ENCODE measurements at places on chromosomes 12 and 14.
A peak's percentile ranks its signal among the peaks of the same experiment; 100 is the strongest.

GRCh38 chr12:49730568-49731101 lies 10.7 kb upstream of the TMBIM6 start:
- DNase-seq = no peak

DNA sequence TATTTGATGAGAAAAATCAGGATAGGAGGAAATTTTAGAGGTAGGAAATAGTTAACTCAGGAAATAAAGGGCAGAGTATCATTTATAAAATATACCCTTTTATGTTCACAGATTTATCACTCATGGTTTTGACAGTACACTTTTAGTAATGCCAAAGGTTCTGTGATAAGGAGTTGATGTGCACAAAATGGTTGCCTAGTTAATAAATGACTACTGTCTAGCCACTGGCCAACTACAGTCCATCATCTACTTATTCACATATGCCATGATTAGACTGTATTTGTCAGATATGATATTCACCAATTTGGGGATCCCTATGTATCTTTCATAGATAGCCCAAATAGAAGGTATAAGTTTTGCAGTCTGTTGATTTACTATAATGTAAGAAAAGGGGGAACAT lies 19.2 kb upstream of the GXYLT1 start:
- DNase-seq = no peak

DNA sequence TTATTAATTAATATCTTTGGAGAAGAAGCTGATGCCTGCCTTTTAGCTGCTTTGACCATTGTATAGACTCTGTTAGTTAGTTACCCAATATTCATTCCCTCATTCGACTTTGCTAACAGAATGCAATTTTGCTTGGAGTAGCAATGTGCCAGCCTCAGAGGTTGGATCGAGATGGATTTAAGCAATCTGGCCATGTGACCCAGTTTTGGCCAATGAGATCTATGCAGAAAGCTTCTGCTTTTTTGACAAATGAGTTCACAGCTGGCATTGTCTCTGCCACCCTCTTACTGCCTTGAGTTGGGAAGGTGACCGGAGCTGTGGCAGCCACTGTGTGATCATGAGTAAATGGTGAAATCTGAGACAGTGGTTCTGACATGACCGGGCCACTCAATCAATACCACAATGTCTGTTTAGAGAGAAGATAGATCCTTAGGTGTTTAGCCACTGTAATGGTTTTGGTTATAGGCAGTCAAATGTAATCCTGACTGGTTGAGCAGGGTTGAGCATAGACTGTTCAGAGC lies 74.9 kb upstream of the MED13L start:
- no peak for DNase-seq

DNA sequence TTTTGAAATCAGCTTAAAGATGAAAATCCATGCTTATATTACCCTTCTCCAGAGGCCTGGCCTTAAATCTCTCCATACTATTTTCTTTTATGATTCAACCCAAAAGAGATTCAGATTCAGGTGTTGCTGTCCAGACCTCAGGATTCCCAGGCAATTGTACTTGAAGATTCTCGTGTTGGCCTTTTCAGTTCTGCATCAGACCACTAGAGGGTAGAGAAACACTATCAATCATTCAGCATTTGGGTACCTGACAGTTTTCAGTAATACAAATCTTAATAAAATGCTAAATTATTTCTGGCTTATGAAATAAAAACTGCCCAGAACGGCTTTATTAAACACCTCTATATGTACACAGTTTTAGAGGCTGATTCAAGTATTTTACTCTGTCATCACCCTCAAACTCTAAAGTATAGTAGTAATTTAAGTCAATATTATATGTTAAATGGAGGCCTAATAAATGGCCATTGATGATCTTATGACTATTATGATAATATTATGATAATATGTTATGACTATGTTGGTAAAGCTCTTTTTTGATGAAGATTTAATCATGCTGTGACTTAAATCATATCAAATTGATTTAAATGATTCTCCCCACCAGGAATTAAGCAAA lies 301.1 kb downstream of the DUSP6 start:
- peak; percentile 78 for DNase-seq
